ENCODE measurements at places on chromosomes 16 and 17.

GRCh38 chr17:8162997-8163977 lies 539 bp upstream of the VAMP2 start:
- no peak for DNase-seq

- no peak for DNase-seq
These were observed 90.9 kb downstream of the DNAH17 start for GRCh38 chr17:78486228-78486802.

DNA sequence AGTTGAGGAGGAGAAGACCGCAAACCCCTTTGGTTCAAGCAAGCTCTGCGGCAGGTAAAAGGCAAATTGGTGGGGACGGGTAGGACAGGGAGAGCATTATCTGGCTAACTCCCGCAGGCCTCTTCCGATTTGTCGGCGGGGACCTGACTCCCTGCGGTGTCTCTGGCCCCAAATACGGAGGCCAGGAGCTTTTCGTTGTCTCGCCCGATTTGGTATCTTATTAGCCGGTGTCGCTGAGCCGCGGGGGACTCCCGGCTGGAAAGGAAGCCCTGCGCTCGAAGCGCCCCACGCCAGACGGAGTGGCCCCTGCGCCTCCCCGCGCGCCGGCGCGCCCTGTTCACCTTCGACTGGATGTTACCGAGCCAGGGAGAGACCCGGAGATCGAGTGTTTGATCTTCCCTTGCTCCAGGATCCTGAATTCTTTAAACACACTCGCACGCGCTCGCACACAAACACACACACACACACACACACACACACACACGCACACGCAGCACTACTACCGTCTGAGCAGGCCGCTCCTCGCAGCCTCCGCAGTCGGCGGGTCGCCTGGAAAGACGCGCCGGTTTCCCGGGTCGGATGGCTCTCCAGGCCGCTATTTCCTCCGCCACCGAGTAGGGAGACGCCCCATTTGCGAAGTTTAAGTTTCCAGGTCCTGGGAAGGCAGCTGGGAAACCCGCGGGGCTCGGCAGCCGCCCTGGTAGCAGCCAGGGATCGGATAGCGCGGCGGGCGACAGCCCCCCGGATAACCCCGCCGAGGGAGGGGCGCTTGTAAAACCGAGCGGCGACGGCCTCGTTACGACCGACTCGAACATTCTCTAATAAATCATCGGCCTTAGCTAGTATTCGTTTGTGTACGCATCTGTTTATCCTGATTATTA lies 3.3 kb downstream of the PRAC1 start:
- DNase-seq: peak; percentile 56

- DNase-seq: no peak
These were observed 4.9 kb upstream of the PABPN1L start for GRCh38 chr16:88871349-88871702.

GRCh38 chr17:78652913-78653312 lies 75.7 kb upstream of the DNAH17 start:
- no peak for DNase-seq

- no peak for DNase-seq
These were observed 82.4 kb downstream of the WNT3 start for GRCh38 chr17:46736100-46736499.

DNA sequence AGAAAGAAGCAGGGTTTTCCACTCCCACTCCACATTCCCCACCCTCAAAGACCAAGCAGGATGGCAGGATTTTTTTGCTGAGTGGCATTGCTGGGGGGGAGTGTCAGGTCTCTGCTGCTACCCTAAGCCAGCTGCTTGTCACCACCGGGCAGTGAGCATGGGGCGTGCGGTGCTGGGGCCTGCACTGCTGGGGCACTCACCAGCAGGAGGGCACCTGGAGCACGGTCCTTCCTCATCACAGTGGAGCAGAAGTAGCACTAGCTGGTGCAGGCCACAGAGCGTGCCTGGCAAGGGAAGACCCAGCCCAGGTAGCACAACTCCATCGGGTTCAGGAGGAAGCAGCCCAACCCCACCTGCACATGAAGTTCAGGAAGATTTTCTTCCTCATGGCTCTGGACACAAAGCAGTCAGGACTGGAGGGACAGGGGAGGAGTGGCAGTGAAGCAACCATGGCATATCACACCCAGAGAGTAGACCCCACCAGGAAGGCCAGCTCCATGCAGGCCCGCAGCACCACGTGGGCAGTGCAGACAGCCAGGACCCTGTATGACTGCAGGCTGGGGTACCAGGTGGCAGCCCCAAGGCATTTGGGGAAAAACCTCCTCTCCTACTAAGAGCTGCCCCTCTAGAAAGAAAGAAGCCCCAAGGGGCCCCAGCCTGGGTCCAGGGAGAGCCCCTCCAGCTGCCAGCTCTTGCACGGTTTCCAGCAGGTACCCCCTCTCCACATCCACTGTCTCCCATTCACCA lies 16.7 kb upstream of the MYO18A start:
- DNase-seq: no peak

DNA sequence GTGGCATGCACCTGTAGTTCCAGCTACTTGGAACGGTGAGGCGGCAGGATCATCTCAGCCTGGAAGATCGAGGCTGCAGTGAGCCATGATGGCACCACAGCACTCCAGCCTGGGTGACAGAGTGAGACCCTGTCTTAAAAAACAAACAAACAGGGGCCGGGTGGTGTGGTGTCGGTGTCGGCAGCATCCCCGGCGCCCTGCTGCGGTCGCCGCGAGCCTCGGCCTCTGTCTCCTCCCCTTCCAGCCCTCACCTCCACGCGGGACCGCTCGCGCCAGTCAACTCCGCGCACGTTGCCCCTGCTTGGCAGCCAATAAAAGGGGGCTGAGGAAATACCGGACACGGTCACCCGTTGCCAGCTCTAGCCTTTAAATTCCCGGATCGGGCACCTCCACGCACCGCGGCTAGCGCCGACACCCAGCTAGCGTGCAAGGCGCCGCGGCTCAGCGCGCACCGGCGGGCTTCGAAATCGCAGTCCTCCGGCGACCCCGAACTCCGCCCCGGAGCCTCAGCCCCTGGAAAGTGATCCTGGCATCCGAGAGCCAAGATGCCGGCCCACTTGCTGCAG lies 204.7 kb downstream of the CDRT15L2 start:
- no peak for DNase-seq

GRCh38 chr16:67451704-67452435 lies 20.9 kb downstream of the HSD11B2 start:
- DNase-seq: peak; percentile 66
